ENCODE measurements at places on chromosomes 3 and 15.

- DNase-seq: no peak
Observed at GRCh38 chr3:104437891-104438290, 928.8 kb upstream of the ALCAM start.

GRCh38 chr3:21524133-21524532, 226.9 kb downstream of the ZNF385D start:
- no peak for DNase-seq

DNA sequence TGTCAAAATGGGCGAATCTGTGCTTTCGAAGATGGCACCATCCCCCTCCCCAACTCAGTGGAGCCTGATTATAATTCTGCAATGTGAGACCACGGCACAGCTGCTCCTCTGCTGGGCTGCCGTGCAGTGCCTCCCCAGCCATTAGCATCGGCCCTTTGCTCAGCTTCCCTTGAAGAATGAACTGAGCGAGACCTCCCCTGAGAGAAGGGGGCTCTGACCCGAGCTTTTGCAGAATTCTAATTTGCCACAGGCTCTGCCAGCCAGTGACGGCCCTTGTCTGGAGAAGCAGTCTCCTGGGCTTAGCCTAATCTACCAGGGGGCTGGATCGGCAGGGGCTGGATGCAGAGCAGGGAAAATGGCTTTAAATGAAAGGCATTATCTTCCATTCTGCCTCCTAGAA, 57.2 kb downstream of the GLDN start:
- DNase-seq: no peak

DNA sequence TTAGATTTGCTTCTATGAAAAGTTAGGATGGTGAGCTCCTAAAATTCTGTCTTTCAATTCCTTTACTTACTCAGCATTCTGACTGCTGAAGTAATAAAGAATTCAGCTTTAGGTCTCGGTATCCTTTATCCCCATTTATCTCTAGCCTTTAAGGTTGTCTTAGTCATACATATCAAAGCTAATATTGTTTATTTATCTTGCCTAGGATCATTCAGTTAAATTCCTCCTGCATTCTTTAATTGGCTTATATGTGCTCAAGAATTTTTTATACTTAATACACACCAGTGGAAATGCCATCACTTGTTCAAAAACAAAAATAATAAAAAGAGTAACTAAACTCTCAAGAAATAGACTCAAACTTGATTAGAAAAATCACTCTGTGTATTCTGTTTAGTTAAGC, 507.0 kb downstream of the ZPLD1 start:
- DNase-seq: no peak

DNA sequence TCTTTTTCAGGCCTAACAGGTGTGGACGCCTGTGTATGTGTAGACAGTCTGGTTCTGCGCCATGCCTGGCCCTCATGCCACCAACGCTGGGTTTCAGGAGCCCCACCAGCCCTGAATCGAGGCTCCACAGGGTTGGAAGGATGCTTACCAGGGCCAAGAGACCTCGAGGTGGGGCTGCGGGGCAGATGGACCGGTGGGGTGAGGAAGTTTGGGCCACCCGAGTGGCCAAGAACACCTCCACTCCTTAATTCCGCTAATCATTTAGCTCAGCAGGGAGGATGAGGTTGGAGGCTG, 6.0 kb upstream of the ONECUT1 start:
- DNase-seq: no peak

GRCh38 chr3:119468041-119468440, 722 bp upstream of the POGLUT1 start:
- no peak for DNase-seq

- no peak for DNase-seq
Observed at GRCh38 chr15:28086175-28086703, 12.9 kb downstream of the OCA2 start.

GRCh38 chr3:185702262-185703225, 116.4 kb downstream of the SENP2 start:
- DNase-seq: no peak

DNA sequence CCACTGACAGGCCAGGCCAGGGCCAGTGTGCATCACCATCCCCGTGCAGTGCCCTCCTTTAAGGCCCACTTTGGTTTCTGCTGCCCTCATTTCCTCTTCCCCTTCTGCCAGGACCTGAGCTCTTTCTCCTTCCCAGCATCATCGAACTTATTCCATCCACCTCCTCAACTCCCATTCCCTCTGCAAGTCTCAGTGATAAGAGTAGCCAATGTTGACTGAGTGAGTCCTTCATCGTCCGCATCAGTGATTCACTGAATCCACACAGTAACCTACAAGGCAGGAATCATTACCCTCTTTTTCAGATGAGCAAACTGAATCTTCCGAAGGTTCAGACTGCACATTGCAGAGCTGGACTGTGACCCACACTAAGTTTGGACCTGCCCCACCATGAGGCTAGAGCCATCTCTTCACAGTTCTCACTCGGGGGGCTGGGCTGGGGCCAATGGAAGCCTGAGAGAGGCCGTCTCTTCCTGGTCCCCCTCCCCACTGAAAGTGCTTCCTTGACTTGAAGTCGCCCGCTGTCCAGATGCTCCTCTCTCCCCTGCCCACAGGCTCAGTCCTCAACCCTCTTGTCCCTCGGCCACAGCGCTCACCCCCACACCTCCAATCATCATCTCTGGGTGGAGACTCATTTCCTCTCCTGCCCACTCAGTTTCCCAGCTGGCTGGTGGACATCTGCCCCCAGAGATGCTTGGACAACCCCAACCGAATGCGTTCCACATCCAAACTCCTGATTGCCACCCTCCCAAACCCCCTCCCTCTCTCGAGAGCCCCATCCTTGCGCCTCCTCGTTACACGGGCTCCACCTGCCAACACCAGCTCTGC, 15.2 kb upstream of the ANPEP start:
- no peak for DNase-seq

DNA sequence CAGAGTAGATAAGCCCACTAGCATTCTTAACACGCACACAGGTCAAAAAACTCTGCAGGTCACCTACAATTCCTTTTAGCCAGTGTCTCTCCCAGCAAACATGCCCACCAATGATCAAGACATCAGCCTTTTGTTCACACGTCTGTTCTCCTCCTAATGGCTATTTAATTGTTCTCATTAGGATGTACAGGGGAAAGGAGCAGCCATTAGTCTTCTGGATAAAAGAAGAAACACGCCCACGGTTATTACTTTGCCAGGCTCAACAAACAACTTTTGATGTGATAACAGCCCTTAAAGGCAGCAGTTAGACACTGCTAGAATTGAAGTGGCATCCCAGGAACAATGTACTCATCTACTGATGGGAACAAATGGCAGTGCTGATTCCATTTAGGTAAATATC, 108.8 kb downstream of the NTRK3 start:
- DNase-seq: no peak

DNA sequence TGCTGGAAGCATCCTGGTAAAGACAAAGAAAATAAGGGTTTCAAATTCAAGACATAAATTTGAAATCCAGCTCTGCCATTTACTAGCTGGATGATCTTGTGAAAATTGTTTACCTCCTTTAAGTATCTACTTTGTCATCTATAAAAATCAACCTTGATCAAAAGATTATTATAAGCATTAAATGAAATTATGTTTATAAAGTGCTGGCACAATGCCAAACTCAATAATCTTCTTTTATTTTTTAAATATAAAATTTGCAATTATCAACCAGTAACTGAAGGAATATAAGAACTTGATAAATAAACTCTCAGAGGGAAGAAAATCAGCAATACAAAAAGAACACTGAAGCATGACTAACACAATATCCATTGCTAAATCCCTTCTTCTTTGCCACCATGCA, 25.8 kb downstream of the C3orf33 start:
- no peak for DNase-seq

DNA sequence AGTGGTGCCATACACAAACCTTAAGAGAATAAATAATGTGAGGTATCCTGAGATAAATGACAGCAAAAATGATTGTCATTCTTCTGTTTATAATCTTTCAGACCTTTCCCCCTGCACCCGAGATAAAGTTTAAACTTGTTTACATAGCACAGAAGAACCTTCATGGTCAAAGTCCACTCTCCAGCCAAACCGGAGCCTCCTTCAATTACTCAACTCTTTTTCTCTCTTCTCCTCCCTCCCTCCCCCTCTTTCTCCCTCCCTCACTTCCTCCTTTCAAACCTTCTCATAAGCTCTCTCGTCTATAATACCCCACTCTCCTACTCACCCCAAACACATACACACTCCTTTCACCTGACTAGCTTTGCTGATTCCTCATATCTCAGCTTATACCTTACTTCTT, 198.9 kb downstream of the EFHB start:
- DNase-seq: no peak

DNA sequence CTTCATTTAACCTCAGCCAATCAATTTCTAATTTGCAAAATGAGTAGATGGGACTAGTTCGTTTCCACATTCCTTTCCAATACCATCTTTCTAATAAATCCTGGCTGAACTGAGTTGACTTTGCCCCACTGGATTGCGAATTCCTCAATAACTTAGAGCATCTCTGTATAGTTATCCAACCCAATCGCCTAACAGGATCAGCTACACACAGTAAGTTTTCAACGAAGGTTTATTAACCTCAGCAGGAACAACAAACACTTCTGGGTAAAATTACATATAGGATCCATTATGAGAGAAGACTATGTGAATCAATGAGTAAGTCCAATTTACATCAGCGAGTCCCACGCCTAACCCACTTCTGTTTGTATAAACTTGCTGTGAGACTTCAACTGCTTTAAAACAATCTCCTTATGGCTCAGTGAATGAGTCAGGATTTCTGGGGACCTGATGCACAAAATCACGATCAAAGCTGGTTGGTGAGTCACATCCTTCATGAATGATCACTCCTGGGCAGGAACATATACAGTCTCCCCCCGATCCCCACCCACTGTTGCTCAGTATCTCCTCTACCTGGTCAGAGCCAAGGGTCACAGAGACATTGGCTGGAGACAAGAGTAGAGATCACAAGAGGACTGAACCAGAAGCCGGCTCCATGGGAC, 142.8 kb downstream of the EDEM1 start:
- no peak for DNase-seq

DNA sequence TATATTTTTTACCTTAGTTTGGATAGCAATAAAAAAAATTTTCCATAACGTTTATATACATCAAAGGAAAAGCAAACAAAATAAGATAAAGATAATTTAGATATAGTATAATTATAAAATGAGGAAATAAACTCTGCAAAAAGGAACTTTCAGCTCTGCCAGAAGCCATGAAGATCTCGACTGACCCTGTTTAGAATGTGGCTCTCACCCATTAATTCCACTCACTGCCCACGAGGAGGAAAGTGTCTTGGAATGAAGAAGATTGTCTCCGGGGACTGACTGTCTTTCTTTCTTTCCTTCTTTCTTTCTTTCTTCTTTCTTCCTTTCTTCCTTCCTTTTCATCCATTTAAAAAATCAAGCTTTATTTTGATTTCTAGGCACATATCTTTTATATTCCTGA, 20.1 kb upstream of the PRR20G start:
- no peak for DNase-seq

Data from NCI-H1930 (cell line).